CD8-positive, alpha-beta memory T cell (primary cell): ENCODE measurements at places on chromosomes 1 and 21. TPM values are rescaled to one million over a fixed set of nuclear protein-coding genes. Genes with fewer than 3 reads are reported as not detected.

DNA sequence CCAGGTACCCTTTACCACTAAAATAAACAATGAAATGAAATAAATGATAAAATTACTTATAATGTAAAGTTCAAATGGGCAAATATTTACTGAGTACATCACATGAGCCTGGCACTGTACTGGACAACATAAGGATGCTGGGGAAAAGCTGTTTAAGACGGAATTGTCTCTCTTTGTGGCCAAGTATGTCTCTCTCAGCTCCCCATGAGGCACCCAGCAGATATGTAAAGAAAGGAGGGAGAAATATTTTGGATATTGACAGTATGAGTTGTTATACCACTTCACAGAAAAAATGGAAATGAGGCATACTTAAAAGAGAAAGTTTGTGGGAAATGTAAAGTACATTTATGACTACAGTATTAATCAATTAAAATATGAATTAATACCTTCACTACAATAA, 1.0 kb upstream of the TNFSF4 start:
- no peak for DNase-seq
- no peak overlapping the region for H3K4me3 ChIP-seq
- no peaks in the 10 kb centered on the region for H3K36me3 ChIP-seq
- H3K4me1 ChIP-seq, result peaks cover 38% of the 10 kb centered on the region
- no peaks in the 10 kb centered on the region for H3K27me3 ChIP-seq

GRCh38 chr1:19731311-19731821, 66.7 kb downstream of the HTR6 start:
- no peak overlapping the region for H3K27ac ChIP-seq
- no peak overlapping the region for H3K4me3 ChIP-seq
- H3K27me3 ChIP-seq, result no peaks in the 10 kb centered on the region
- DNase-seq, result no peak
- no peaks in the 10 kb centered on the region for H3K4me1 ChIP-seq
- H3K36me3 ChIP-seq, result peaks cover 5% of the 10 kb centered on the region

The CELA2B gene
- not detected for total RNA-seq

The MSH4 gene
- total RNA-seq, result 0.50 TPM

The NCF2 gene
- total RNA-seq, result 4.6 TPM

The CCDC27 gene
- not detected for total RNA-seq
